ENCODE measurements at places on chromosomes 5 and 9. TPM values are rescaled to one million over a fixed set of nuclear protein-coding genes. Genes with fewer than 3 reads are reported as not detected.

IFNK gene
- not detected for total RNA-seq

RAD23B gene
- total RNA-seq: 75.0 TPM

FOXI1 gene
- total RNA-seq: not detected

GRM6 gene
- total RNA-seq: not detected

IFNA2 gene
- not detected for total RNA-seq

UBLCP1 gene
- total RNA-seq: 14.8 TPM

SPINK4 gene
- total RNA-seq: not detected

IL5 gene
- total RNA-seq: not detected

CCNI2 gene
- total RNA-seq: 0.51 TPM

NTNG2 gene
- total RNA-seq: 0.05 TPM

SLC46A2 gene
- total RNA-seq: not detected

SPATA31D4 gene
- not detected for total RNA-seq

ORM1 gene
- not detected for total RNA-seq

FCN1 gene
- not detected for total RNA-seq

LIX1 gene
- total RNA-seq: not detected

ZNF366 gene
- total RNA-seq: 13.3 TPM

BHMT gene
- not detected for total RNA-seq

SLC25A48 gene
- total RNA-seq: not detected

ELAVL2 gene
- 0.47 TPM for total RNA-seq

BTNL8 gene
- total RNA-seq: 0.19 TPM

BSPRY gene
- not detected for total RNA-seq

SHOC1 gene
- not detected for total RNA-seq

OLFML2A gene
- 2.2 TPM for total RNA-seq

PPP3R2 gene
- total RNA-seq: not detected

FAM219A gene
- total RNA-seq: 14.7 TPM

PAPPA gene
- total RNA-seq: 0.34 TPM

MRRF gene
- total RNA-seq: 65.3 TPM

UNC5A gene
- total RNA-seq: 0.34 TPM

DND1 gene
- total RNA-seq: 0.14 TPM

NR5A1 gene
- total RNA-seq: not detected

TPPP gene
- 0.14 TPM for total RNA-seq

SH3GL2 gene
- 0.17 TPM for total RNA-seq

SLIT3 gene
- total RNA-seq: not detected

MARVELD2 gene
- total RNA-seq: 3.1 TPM

SLCO6A1 gene
- not detected for total RNA-seq

LOX gene
- total RNA-seq: 100 TPM

PCDHB2 gene
- total RNA-seq: 0.88 TPM

ADAMTS13 gene
- 0.84 TPM for total RNA-seq

SUSD1 gene
- 59.6 TPM for total RNA-seq

PHF24 gene
- not detected for total RNA-seq

GGTA1 gene
- total RNA-seq: 8.7 TPM

SLC27A4 gene
- total RNA-seq: 34.5 TPM

FAM114A2 gene
- 45.5 TPM for total RNA-seq

NR2F1-AS1 gene
- 18.4 TPM for total RNA-seq

GFRA3 gene
- total RNA-seq: not detected

SRP19 gene
- 93.8 TPM for total RNA-seq
